Hepatic stellate cell (primary cell): ENCODE measurements at places on chromosomes 1 and 21.

DNA sequence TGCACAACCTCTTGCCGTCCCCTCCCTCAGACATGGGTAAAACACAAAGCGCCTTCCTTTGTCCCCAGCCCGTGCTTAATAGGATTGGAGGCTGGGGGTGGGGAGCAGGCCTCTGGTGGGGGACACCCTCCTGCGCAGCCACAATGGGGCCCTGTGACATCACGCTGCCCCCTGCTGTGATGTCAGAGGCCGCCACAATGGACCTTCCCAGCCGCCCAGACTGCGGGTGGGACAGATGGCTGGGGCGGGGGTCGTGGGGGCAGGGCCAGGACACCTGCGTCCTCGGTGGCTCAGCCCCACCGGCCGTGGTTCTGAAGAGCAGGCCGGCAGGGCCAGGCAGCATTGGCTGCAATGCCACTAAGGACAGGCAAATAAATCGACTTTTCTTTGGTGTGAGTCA is 39.9 kb downstream of the EPHA2 start:
- no peak for DNase-seq

GRCh38 chr1:211698161-211699026 is 23.0 kb upstream of the NEK2 start:
- DNase-seq, result peak; percentile 70

- DNase-seq, result no peak
Observed at GRCh38 chr1:202704601-202705000, 5.7 kb downstream of the SYT2 start.

DNA sequence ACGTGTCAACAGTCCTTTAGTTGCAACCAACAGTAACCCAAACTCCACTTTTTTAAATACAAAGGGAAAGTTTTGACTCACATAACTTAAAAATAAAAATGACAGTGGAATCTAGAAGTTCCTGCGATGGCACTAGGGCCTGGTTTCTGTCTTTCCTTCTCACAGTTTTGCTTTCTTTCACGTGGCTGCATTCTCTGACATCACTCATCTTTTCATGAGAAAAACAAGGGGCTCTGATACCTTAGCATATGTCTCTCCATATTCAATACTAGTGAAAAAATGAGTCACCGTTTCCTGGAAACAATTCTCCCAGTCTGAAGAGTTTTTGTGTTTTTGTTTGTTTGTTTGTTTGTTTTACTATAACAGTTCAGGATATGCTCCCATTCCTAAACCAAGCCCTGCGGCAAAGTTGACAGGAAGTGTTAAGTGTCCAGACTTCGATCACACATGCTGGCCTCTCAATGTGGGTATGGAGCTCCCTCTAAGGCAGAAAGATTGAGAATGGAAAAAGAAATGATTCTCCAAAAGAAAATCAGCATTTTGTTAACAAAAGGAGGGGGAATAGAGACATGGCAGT is 483.3 kb downstream of the TTLL7 start:
- DNase-seq, result no peak

DNA sequence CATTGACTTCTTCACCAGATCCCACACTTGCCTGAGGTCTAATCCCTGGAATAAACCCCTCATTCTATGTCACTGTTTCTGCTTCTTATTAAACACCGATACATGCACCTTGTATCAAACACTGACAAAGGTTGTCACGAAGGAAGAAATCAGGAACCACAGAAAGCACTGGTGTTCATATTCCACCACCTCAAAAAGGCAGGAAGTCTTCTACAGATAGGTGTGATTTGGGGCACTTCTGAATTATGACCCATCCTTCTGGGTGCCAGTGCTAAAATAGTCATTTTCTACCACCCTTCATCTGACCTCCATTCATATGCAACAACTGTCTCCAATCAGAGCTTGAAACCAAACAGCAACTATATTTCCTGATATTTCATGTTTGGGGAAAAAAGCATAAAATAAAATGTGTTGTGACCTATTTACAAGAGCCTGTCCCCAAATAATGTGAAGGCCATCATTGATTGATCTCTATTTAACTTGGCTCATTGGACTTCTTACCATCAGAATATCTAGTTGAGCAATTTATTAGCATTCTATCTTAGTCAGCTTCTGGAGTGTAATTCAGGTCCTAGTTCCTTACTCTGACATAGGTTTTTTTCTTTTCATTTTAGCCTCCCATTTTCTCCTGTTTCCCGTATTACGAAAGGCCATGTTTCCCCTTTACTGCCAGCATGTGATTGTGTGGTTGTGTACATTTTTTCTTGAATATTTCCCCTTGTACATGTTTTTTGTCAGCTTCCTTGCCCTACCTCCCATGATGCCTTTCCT is 43.1 kb downstream of the DUSP10 start:
- DNase-seq, result no peak

GRCh38 chr1:213286235-213286634 is 235.2 kb downstream of the RPS6KC1 start:
- DNase-seq, result no peak

DNA sequence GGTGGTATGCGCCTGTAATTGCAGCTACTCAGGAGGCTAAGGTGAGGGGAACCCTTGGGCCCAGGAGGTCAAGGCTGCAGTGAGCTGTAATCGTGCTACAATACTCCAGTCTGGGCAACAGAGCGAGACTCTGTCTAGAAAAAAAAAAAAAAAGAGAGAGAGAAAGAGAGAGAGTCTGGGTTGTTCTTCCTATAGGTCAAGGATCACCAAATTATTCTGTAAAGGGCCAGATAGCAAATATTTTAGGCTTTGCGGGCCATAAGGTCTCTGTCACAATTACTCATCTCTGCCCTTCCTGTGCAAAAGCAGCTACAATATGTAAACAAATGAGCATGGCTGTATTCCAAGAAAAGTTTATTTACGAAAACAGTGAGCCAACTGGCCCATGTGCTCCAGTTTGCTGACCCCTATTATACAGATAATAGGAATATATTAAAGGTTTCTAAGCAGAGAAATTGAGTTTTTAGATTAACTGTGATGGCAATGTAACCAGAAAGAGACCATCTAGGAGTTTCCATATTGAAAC is 2.1 kb downstream of the SASS6 start:
- no peak for DNase-seq

DNA sequence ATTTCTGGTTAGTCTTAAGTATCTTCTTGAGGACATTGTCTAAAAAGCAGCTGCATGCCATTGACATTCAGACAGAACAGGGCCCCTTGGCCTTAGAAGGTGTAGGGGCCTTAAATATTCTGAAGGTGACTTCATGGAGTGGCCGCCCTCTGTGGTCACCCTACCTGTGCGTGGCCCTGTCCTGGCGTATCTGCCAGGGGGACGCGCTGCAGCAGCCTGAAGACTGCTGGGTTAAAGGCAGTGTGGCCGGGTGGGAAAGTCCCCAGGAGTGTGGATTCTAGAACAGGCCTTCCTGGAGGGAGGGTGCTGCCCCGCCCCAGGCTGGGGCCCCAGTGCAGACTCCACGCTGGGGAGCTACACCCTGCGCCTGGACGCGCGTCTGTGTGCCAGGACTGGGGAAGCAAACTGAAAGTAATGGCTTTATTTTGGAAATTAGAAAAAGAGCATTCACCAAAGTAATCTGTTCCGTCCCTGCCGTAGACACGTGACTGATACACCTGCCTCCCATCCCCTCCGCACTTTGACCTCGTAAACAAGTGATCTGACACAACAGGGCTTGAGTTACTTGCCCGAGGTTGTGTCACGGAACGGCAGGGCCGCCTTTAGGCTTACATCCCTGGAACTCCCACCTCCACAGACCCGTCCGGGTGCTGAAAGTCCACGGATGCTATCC is 1.8 kb downstream of the AGPAT3 start:
- no peak for DNase-seq

DNA sequence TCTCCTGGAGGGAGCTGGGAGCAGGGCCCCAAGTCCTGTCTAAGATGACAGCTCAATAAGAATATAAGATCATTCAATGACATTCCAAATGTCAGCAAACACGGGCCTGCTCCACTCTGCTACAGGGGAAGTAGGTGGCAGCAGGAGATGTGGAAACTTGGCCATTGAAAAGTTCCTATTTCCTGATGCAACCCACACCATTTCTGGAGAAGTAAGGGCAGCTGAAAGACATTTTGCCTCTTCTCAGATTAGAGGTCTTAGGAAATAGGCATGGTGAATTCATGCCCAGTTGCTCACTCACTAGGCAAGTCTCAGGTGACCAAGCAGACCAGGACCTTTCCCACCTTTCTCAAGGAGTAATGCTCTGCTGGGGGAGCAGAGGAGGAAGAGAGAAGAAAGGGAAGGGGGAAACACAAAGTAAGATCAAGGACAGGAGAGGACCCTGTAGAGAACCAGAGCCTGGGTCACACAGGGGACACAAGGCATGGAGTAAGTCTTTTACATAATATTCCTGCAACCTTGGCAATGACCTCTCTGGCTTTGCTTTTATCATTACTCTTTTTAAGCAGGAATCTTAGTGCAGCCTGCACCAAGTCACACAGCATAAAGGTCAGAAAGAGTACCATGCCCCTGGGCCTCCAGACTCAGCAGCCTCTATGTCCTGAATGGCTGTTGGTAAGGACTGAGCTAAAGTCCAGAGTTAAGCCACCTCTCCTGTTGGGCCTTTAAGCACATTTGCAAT is 68.9 kb downstream of the DMAP1 start:
- DNase-seq, result no peak

DNA sequence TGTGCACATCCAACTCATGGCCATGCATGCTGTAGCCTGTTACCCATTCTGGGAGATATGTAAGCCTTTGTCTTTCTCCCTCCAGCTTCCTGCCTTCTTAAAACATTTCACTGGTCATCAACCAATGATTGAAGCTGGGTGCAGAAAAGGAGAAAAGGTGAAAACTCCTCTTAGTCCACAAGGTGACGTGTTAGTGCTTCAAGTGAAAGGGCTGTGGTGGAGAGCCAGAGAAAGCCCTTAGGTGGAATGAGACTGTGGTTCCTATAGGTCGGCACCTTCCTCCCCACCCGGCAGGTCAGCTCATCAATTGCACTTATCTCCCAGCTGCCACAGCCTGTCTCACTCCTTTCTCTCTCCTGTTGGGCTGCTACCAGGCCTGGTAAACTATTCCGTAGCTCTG is 30.4 kb downstream of the ERG start:
- DNase-seq, result no peak

DNA sequence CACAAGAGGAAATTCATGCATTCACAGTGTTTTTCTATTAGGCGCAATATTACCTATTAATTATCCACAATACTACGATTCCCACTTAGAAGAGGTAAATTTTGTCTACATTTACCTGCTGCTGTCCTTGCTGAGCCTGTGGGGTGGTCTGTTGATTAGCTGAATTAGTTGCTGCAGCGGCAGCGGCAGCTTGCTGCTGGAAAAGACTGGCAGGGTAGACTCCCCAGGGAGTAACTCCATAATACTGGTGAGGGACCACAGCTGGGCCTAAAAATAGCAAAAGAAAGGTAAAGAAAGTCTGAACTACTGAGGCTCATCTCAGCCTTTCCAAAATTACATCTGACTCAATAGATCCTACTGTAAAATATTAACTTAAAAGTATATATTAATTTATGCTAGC is 66.0 kb upstream of the SDC3 start:
- DNase-seq, result no peak

- peak; percentile 41 for DNase-seq
Observed at GRCh38 chr1:31798086-31798432, 17.8 kb downstream of the SPOCD1 start.

DNA sequence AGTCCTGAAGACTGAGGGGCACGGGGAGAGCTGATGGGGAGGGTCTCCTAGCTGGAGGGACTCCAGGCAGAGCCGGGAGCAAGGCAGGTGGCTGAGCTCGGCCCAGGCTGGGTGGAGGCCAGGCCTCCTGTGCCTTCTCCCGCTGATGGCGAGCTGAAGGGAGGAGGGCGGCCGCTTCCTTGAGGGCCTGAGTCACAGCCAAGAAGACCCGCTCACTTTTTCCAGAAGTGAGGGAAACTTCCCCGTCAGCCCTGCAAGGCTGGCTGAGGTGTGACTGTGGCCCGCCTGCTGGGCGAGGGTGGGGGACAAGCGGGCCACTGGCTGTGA is 1.7 kb upstream of the VWA1 start:
- peak; percentile 46 for DNase-seq

- DNase-seq, result no peak
Observed at GRCh38 chr1:230091473-230092231, 24.6 kb downstream of the GALNT2 start.

- no peak for DNase-seq
Observed at GRCh38 chr1:33599516-33600115, 127.2 kb downstream of the ZSCAN20 start.

- DNase-seq, result no peak
Observed at GRCh38 chr1:234601301-234602017, 8.5 kb downstream of the IRF2BP2 start.

DNA sequence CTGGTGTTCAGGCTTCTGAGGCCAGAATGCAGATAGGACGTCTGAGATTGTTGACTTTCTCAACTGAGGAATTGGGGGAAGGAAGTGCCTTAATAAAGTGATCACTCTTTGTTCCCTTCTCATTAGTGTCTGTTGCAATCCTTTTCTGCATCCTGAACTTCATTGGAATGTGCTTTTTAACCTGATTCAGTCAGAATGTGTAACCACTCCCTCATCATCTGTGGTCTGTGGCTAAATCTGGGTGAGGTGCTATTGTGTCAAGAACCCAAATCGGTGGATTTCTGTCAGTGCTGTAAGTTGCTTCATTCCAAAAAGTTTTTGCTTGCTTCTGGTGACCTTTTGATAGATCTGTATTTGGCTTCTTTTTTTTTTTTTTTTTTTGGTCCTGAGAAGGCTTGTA is 38.2 kb downstream of the ARID1A start:
- peak; percentile 35 for DNase-seq

DNA sequence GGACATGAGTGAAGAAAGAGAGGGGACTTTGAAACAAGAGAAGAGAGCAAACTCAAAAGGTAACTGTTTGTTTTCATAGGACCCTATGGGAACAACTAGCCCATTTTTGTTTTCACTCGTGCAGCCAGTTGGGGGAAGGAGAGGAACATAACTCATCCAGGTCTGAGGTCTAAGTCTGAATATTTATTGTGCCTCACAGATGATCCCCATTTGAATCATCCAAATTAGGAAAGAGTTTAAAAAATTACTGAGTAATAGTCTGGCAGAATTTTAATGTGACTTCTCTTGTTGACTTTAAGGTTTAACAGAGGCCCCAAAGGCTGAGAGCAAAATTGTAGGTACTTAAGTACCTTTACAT is 10.4 kb upstream of the TSPAN2 start:
- DNase-seq, result no peak

GRCh38 chr1:62912028-62912638 is 128.2 kb downstream of the ATG4C start:
- peak; percentile 10 for DNase-seq

DNA sequence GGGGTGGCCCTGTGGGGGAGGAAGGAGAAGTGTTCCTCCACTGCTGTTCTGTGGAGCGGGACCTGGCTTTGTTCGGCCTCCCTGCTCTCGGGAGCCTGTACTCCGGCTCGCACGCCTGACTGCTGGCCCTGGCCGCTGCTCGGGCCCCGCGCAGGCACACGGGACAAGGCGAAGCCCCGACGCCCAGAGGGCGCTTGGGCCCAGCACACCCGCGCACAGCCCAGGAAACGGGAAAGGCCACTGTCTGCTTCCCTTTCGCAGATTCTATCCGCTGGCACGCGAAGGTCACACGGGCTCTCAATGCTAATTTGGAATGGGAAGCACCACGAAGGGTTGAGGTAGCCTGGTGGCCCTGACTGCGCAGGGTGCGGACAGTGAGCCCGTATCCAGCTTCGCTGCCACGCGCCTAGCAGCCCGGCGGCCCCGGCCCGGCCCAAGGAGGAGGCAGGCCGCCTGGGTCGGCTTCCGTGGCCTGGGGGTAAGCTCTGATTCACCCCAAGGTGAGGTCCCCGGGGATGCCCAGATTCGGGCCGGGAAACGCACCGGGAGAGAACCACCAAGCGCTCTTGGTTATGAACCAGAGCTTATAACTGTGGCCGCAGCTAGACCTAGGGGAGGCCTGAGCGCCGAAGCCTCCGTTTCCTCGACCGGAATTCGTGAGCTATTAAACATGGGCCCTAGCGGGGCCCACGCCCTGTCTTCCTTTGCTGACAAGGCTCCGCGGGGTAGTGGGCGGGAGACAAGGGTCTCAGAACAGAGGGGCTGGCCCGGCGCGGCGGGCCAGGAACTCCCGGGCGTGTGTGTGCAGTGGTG is 19.7 kb upstream of the TBX15 start:
- DNase-seq, result no peak
